ENCODE measurements at places on chromosomes 11 and 22. TPM values are rescaled to one million over a fixed set of nuclear protein-coding genes. Genes with fewer than 3 reads are reported as not detected.

DNA sequence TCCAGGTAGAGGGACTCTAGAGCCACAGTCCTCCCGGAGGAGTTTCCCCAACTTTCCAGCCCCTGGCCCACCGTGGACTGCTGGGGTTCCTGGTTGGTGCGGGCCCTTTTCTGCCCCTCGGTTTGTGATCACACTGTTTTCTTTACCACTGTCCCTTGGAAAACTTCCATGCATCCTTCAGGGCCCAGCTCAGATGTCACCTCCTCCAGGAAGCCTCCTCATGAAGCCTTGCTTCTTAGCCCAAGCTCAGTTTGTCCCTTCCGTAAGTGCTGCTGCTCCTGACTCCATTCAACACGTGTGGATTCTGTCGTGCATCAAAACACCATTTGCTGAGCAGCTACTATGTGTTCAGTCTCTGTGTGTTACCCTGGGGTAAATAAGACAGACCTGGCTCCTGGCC is 15.9 kb upstream of the TPCN2 start:
- DNase-seq: no peak

DNA sequence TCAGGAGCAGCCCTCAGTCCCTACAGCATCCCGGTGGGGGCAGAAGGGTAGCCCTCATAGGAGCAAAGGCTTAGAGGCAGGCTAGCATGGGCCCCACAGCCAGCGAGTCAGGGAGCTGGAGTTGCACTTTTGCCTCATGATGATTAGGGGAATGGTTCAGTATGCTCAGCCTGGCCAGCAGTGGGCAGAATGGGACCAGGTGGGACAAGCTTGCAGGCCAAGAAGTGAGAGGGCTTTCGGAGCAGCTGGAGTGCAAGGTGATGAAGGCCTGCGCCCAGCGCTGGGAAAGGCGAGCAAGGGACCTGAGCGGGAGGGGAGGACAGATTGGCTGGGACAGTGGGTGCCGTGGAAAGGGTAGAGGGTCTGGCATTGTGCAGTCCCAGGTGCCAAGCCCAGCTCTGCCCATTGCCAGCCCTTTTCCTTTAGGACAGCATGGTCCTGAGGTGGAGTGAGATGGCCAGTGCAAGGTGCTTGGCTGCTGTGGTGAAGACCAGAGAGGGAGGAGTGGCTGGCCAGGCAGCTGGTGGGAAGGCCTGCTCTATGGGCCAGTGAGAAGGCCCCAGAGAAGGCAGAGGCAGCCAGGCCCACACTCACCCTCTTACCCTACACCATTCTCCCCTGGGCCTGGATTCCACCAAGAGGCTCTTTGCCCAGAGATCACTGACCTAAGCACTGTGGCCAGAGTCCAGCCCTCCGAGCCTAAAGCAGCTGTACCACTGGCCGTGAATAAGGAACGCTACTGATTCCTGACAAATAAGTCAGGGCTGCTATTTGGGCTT is 47.9 kb upstream of the SUSD2 start:
- no peak for DNase-seq

GRCh38 chr22:42645341-42645937 is 3.8 kb downstream of the CYB5R3 start:
- DNase-seq: no peak

GRCh38 chr11:32658639-32659406 is 75.2 kb downstream of the EIF3M start:
- DNase-seq: no peak

GRCh38 chr11:9120664-9121468 is 29.5 kb upstream of the SCUBE2 start:
- no peak for DNase-seq

- DNase-seq: no peak
Measured at GRCh38 chr22:36334081-36334820, 53.5 kb downstream of the MYH9 start.

GRCh38 chr11:128302425-128303186 is 284.8 kb downstream of the ETS1 start:
- no peak for DNase-seq

DNA sequence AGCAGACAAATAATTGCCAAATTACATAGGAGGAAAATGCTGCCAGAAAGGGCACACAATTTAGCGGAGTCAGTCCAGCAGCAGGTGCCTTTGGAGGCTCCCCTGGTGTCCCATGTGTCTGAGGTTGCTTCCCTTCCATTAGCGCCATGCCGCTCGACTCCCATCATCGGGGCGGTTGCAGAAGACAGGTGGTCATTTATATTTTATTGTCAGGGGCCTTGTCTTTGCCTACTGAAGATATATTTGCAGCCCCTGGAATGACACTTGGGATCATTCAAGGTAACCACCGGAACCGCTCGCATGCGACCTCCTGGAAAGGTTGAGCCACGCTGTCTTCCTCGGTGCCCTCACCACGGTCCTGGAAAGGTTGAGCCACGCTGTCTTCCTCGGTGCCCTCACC is 298.3 kb downstream of the TBC1D22A start:
- DNase-seq: no peak

GRCh38 chr11:133467686-133468085 is 64.6 kb downstream of the OPCML start:
- DNase-seq: no peak

DNA sequence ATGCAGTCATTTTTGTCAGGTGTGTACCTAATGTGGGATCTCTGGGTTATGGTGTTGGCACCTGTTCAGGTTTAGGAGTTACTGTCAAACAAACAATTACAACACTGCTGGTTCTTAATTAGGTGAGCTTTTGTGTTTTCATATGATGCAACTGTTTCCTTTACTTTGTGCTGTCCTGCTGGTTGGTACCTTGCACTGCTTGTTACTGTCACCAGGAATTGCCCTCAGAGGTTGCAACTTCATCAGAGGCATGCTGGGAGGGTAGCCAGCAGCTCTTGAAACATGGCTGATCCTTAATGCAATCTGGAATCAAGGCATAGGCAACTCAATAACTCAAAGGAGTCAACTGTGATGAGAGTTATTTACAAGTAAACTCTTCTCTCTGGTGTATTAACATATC is 400.3 kb downstream of the MIAT start:
- no peak for DNase-seq

GRCh38 chr11:115247361-115247760 is 256.9 kb downstream of the CADM1 start:
- DNase-seq: no peak

GRCh38 chr22:39474351-39475111 is 17.7 kb downstream of the MGAT3 start:
- no peak for DNase-seq

DNA sequence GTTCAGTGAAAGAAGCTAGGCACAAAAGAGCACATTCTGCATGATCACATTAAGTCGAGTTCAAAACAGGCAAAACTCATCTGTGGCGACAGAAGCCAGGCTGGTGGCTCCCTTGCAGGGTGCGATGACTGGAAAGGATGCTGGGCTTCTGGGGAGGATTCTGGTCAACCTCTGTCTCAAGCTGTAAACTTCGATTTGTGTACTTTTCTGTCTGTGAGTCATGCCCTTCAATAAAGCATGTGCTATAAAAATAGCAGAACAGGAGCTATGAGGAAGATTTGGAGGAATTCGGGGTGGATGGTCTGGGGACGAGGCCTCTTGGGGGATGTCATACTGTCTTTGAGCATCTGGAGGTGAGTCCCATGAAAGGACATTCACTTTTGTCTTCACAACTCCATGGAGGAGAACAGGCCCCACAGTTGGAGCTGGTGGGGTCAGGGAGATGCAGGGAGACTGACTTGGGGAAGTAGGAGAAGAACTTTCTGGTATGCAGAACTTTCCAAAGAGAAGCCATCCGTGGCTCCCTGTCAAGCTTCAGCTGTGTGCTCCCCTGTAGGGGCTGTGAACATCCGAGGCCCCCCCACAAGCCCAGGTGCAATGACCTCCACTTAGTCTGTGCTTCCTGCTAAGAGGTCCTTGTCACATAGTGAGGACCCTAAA is 77.8 kb upstream of the LINC01488 start:
- no peak for DNase-seq

GRCh38 chr22:42676059-42676607 is 26.9 kb upstream of the CYB5R3 start:
- no peak for DNase-seq

- DNase-seq: no peak
Measured at GRCh38 chr11:60951904-60952741, at the start of gene SLC15A3. TSS of gene SLC15A3 (minus strand) at chr11:60952176. CDS start at chr11:60951551, 625 bp downstream.

- no peak for DNase-seq
Measured at GRCh38 chr11:24373516-24373915, 123.3 kb upstream of the LUZP2 start.

DNA sequence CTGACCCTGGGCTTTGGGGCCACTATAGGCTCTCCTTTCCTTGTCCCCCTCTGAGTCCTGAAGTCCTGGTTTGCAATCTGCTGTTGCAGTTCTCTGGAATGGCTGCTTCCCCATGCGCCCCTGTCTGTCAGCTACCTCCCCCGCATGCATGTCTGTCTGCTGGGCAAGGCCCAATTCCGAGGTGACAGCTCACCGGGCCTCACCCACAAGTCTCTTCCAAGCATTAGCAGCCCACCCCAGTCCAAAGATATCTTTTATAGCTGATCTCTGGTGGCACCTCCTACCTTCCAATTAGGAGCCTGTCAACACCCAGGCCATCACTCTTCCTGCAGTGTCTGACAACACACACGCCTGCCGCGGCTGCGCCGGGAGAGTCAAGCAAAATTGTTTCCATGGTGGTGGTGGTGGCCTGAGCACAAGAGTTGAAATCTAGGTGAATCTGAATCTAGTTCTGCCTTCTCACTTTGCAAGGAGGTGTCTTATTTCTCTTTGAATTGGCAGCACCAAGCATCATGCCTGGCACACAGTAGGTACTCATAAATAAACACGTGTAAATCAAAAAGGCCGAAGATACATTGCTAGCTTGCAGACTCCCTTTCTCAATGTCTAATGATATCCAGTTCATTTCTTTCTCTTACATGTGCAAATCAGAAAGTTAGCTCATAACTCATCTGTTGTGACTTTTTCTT is 1.2 kb upstream of the LMO2 start:
- DNase-seq: no peak

DNA sequence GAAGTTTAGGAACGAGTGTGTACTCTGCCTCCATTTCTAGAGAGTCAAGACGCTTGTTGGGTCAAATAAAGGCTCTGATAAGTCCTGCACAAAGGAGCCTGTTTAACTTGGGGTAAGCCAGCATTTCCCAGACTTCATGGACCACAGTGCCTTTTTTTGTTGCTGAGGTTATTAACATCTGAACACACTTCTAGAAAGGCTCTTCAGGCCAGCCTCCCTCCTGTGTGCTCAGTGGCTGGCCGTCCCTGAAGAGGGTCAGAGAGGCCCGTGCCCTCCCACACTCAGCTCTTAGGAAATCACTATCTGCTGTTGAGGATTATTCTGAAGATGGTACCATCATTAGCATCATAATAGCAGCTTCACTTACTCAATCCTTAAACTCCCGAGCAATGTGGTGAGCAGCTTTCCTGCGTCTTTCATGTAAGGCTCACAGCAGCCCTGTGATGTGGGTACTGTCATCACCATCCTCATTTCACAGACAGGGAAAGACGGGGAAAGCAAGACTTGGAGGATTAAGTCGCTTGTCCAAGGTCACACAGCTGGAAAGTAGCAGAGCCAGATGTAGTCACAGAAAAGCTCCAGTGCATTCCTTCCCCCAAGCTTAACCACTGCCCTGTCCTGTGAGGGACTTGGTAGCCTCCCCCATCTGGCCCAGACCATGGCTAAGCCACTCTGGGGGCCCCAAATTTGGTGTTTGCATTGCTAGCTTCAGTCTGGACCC is 71.3 kb downstream of the TSPAN18 start:
- no peak for DNase-seq

DNA sequence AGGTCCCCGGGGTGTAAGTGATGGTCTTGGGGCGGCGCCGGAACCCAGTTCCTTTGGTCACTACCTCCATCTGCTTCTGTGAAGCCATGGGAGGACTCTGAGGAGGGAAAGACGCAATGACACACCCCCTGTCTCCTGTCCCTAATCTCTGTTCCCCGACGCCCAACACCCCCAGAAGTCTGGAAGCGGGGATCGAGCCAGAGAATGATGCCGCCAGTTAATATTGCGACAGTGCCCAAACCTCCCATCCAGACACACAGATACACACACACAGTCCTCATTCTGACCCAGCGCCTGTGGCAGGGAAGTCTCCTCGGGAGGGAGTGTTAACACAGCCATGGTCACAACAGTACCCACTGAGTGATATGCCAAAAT is 352 bp downstream of the C22orf23 start:
- DNase-seq: no peak

- DNase-seq: no peak
Measured at GRCh38 chr22:47171441-47172221, 409.2 kb downstream of the TBC1D22A start.

DNA sequence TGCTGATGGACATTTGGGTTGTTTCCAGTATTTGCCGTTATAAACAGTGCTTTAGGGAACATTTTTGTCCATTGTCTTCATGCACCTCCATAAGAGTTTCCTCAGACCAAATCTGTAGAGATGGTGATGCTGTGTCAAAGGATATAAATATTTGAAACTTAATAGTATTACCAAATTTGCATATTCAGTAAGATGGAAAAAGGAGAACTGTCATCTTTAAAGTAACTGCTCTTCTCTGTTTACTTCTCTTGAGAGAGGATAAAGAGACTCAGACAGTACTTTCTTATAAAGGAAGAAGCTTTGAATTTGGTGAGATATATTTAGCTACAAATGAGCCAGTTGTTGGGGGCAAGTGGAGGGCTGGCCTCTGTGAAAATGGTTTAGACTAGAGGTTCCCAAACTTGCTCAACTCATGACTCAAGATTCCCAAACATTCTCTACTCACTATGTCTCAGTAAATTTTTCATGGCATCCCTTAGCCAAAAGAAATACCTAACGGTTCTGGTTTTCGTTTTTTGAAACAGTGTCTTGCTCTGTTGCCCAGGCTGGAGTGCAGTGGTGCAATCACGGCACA is 26.2 kb downstream of the SHISA8 start:
- no peak for DNase-seq

DNA sequence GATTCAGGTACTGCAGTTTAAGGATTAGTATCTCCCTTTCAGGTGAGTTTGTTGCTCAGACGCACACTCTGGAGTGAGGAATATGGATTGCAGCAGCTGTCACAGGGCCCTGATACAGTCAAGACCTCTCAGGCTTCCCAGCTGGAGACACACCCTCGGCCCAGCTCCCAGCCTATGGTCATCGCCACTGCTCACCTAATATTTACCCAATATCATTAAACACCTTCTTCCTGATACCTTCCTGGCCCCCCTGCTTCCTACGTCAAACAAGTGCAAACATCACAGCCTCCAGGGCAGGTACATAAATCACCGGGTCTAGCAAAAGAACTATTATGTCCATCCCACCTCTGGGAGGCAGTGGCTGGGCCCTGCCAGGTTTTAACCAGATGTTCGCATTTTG is 213.3 kb downstream of the MN1 start:
- no peak for DNase-seq

KLHL35 gene
- total RNA-seq: 4.7 TPM

MRPL17 gene
- 76.8 TPM for total RNA-seq

OR56A1 gene
- total RNA-seq: under 0.01 TPM

NTM gene
- total RNA-seq: 13.2 TPM

CD3D gene
- total RNA-seq: not detected

USP2 gene
- total RNA-seq: 0.41 TPM

DCHS1 gene
- 89.7 TPM for total RNA-seq

OR2AG2 gene
- 0.15 TPM for total RNA-seq

CDKN1C gene
- 8.1 TPM for total RNA-seq

KRTAP5-8 gene
- not detected for total RNA-seq

ARHGAP32 gene
- 8.0 TPM for total RNA-seq

DEFB131B gene
- total RNA-seq: not detected

CARD16 gene
- 54.7 TPM for total RNA-seq

OR4A16 gene
- not detected for total RNA-seq

NPAT gene
- 9.9 TPM for total RNA-seq

MMP11 gene
- 17.9 TPM for total RNA-seq

CRYBB3 gene
- total RNA-seq: 0.58 TPM

PGR gene
- total RNA-seq: not detected

Data from glomerular endothelial cell (primary cell).